Small intestine (tissue), 16 donors: ENCODE measurements at places on chromosomes 3 and 15. TPM values are rescaled to one million over a fixed set of nuclear protein-coding genes. Genes with fewer than 3 reads are reported as not detected.

Gene NDN
- 37.4 TPM for polyA plus RNA-seq

Gene CCR8
- not detected for polyA plus RNA-seq

Gene ITIH4
- 4.9 TPM for polyA plus RNA-seq

Gene ROPN1
- polyA plus RNA-seq: not detected

Gene CDCP1
- 8.5 TPM for polyA plus RNA-seq

Gene CCNDBP1
- 68.7 TPM for polyA plus RNA-seq

Gene VPS18
- 20.2 TPM for polyA plus RNA-seq

Gene SIDT1
- polyA plus RNA-seq: 10.5 TPM

Gene CIDEC
- 557 TPM for polyA plus RNA-seq

Gene CSK
- 59.0 TPM for polyA plus RNA-seq

Gene CACNA2D3
- polyA plus RNA-seq: not detected

Gene TRIM71
- not detected for polyA plus RNA-seq

Gene GOLGA8H
- polyA plus RNA-seq: 0.24 TPM

DNA sequence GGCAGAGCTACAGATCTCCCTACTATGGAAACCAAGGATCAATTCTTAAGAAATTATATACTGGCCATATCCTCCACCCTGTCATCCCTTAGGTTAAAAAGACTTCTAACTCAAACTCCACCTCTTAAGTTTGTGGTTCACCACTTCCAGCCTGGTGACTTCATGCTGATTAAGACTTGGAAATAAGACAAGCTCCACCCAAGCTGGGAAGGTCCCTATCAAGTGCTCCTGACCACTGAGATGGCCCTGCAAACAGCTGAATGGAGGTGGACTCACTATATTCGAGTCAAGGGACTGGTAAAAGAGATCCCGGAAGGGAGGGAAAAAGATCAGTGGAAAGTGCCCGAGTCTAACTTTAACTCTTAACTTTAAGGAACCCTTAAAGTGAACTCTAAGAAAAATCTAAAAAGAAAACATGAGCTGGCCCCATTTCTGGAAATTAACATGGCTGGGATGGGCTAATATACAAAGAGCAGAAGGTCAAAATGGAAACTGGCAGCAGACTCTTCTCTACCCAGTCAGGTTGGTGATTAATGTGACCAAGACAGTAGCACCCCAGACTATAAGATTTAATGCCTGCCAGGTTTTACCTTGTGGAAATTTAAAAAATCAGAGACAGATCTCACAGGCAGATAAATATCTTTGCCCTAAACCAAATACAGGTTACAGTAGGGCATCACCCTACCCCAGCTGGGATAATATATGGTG is 43.9 kb downstream of the PPCDC start:
- H3K4me3 ChIP-seq: no peak overlapping the region
- no peak overlapping the region for H3K27ac ChIP-seq
- peaks cover 3% of the 10 kb centered on the region for H3K36me3 ChIP-seq
- no peaks in the 10 kb centered on the region for H3K27me3 ChIP-seq

- no peaks in the 10 kb centered on the region for H3K27me3 ChIP-seq
- H3K36me3 ChIP-seq: no peaks in the 10 kb centered on the region
- no peak for DNase-seq
- H3K4me1 ChIP-seq: no peaks in the 10 kb centered on the region
- no peak overlapping the region for H3K4me3 ChIP-seq
Observed at GRCh38 chr15:49093252-49094105, 47.2 kb upstream of the SECISBP2L start.

- H3K27ac ChIP-seq: no peak overlapping the region
- no peaks in the 10 kb centered on the region for H3K36me3 ChIP-seq
- no peak for DNase-seq
- H3K27me3 ChIP-seq: no peaks in the 10 kb centered on the region
Observed at GRCh38 chr3:131907796-131908195, 127.0 kb downstream of the CPNE4 start.

- no peak overlapping the region for H3K27ac ChIP-seq
Observed at GRCh38 chr3:10437272-10437994, 68.0 kb downstream of the ATP2B2 start.

- no peaks in the 10 kb centered on the region for H3K36me3 ChIP-seq
- no peak for DNase-seq
- no peaks in the 10 kb centered on the region for H3K4me1 ChIP-seq
- H3K27me3 ChIP-seq: no peaks in the 10 kb centered on the region
Observed at GRCh38 chr3:115695090-115695489, 71.8 kb downstream of the GAP43 start.

GRCh38 chr3:37210230-37210629 is 35.8 kb upstream of the LRRFIP2 start:
- no peak overlapping the region for H3K4me3 ChIP-seq
- no peaks in the 10 kb centered on the region for H3K36me3 ChIP-seq

DNA sequence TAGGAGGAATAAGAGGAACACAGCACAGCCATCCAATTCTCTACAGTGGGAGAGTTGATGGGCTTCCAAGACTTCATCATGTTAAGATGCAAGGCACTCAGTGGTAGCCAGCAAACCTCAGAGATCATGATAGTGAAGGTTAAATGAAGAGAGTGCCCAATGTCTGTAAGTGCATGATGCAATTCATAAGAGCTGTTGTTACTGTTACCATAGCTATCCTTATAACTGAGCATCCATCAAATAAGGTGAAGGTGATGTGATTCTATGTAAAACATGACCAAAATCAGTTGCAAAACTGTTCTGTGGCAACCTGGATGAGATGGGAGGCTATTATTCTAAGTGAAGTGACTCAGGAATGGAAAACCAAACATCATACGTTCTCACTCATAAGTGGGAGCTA is 289.7 kb downstream of the MAGI1 start:
- H3K4me1 ChIP-seq: no peaks in the 10 kb centered on the region
- H3K36me3 ChIP-seq: no peaks in the 10 kb centered on the region
- H3K27me3 ChIP-seq: no peaks in the 10 kb centered on the region
- H3K27ac ChIP-seq: no peak overlapping the region
- no peak overlapping the region for H3K4me3 ChIP-seq

GRCh38 chr3:5194801-5195509 is 7.4 kb downstream of the EDEM1 start:
- H3K4me1 ChIP-seq: no peaks in the 10 kb centered on the region
- H3K27me3 ChIP-seq: no peaks in the 10 kb centered on the region
- H3K4me3 ChIP-seq: no peak overlapping the region
- peaks cover 20% of the 10 kb centered on the region for H3K36me3 ChIP-seq
- peak; percentile 63 for DNase-seq
- no peak overlapping the region for H3K27ac ChIP-seq

- no peaks in the 10 kb centered on the region for H3K4me1 ChIP-seq
- no peak overlapping the region for H3K27ac ChIP-seq
- DNase-seq: no peak
- H3K36me3 ChIP-seq: peaks cover 84% of the 10 kb centered on the region
Observed at GRCh38 chr3:123152687-123153086, 49.1 kb upstream of the SEC22A start.

DNA sequence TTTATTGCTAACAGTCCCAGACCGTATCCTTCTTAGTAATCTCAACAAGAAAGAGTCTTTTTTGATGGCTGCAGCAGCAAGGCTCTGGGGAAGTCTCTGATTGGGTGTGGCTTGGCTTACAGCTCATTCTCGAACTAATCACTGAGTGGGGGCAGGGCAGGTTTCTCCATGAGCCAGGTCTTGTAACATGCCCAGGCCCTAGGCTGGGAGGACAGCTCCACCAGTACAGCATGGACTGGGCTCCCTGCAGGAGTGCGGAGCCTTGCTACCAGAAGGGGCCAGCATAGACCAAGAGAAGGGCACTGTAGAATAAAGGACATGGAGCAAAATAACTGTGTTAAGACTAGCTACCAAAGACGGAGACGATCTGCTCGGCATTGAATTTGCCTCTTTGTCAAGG is 7.2 kb downstream of the CD276 start:
- peak; percentile 65 for DNase-seq
- no peaks in the 10 kb centered on the region for H3K27me3 ChIP-seq
- peaks cover 8% of the 10 kb centered on the region for H3K4me1 ChIP-seq

- H3K4me3 ChIP-seq: no peak overlapping the region
- peak overlapping the region; percentile 50 for H3K27ac ChIP-seq
- H3K27me3 ChIP-seq: peaks cover 34% of the 10 kb centered on the region
- peak; percentile 58 for DNase-seq
- H3K4me1 ChIP-seq: no peaks in the 10 kb centered on the region
- no peaks in the 10 kb centered on the region for H3K36me3 ChIP-seq
Observed at GRCh38 chr3:62873761-62874710, 1.2 kb downstream of the CADPS start.

DNA sequence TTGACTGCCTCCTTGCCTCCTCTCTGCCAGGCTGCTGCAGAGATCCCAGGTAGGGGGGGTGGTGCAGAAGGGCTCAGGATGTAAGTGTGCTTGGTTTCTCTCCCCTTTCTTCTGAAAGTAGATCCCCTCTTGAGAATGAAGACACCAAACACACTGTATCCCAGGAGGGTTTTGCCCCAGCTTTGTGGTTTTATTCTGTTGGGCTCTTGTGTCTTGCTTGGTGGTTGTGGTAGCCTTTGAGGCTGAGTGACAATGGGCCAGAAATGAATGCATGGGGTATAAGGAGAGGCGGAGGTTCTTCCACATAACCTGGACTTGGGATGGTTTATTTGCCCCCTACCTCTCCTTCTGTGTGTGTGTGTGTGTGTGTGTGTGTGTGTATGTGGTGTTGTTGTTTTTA is 5.7 kb downstream of the PDIA5 start:
- H3K27ac ChIP-seq: peak overlapping the region; percentile 8
- H3K36me3 ChIP-seq: peaks cover 5% of the 10 kb centered on the region
- DNase-seq: no peak
- no peak overlapping the region for H3K4me3 ChIP-seq
- peaks cover 13% of the 10 kb centered on the region for H3K4me1 ChIP-seq
- no peaks in the 10 kb centered on the region for H3K27me3 ChIP-seq

DNA sequence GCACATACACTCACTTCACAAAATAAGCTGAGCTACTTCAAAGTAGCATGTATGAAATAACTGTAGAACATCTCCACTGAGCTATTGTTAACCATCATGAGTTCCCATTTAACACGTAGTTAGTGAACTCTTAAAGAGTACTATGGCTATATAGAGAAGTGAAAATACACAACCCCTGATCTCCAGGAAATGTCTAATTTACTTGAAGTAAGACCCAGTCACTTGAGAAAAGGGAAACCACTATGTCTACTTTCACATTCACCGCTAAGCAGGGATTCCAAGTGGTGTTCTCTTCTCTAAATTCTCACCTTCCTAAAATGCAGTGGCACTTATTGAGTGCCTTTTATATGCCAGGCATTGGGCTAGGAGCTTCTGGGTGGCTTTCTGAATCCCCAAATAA is 35.0 kb upstream of the COLQ start:
- DNase-seq: peak; percentile 25
- peaks cover 6% of the 10 kb centered on the region for H3K4me1 ChIP-seq
- H3K27me3 ChIP-seq: no peaks in the 10 kb centered on the region

DNA sequence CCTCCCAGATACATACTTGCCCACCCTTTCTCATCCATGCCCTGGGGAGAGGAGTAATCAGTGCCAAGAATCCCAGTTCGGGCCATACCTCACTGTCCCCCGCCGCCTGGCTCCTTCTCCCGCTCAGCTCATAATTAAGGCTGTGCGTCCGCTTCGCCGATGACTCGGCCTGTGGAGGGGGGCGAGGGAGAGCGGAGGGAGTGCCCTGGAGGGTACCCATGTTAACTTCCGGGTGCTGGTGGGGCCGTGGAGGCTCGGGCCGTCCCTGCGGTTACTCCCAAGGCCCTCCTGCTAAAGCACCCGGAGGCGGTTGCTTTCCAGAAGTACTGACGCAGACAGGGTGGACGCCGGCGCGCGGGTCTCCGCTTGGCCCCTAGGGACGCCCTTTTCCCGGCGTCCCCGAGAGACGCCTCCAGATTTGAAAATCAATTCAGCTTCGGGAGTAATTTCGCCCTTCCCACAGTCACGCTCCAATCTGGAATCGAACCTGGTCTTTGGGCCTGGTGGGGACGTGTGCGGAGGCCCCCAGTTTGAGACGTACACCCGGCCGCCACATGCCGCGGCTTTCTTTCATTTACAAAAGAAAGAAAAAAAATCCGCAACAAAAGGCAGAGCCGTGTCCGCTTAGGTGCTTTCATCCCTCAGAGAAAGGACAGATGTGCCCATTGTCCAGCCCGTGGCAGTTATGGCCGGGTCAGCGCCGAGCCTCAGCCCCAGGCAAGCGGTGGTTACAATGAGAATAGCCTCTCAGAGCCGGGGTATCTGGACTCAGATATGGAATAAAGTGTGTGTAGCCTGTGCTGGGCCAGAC is 1.0 kb upstream of the ONECUT1 start:
- H3K27ac ChIP-seq: no peak overlapping the region
- H3K4me1 ChIP-seq: no peaks in the 10 kb centered on the region
- DNase-seq: no peak
- H3K4me3 ChIP-seq: no peak overlapping the region
- peaks cover 70% of the 10 kb centered on the region for H3K27me3 ChIP-seq

DNA sequence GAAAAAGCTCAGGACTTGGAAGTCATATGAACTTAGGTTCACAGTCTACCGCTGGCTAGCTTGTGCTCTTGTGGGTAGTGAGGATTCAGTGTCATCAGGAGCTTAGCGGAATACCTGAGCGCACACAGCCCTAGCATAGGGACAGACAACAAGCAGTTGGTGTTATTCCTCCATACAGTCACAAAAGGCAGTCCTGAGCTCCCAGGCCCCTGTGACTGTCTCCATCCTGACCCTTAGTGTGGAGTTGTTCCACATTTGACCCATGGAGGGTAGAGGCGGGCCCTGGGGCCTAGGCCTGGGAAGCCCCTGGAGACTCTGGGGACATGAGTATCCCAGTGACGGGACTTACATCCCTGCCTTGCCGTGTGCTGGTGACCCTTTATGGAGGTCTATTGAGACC is 131.5 kb upstream of the PLXNA1 start:
- H3K27me3 ChIP-seq: no peaks in the 10 kb centered on the region
- no peak overlapping the region for H3K4me3 ChIP-seq
- no peaks in the 10 kb centered on the region for H3K36me3 ChIP-seq
- H3K4me1 ChIP-seq: no peaks in the 10 kb centered on the region
- no peak for DNase-seq
- no peak overlapping the region for H3K27ac ChIP-seq

DNA sequence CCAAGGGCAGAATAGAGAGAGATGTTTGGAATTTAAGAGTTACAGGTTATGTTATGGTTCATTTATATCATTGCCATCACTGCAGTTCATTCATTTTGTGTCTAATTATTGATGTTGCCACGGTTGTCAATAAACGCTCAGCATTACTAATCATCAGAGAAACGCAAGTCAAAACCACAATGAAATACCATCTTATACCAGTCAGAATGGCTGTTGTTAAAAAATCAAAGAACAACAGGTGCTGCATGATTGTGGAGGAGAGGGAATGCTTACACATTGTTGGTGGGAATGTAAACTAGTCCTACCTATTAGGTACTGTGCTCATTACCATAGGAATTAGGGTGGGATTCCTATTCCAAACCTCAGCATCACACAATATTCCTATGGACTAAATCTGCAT is 350.5 kb downstream of the TIGIT start:
- H3K27ac ChIP-seq: no peak overlapping the region
- H3K36me3 ChIP-seq: no peaks in the 10 kb centered on the region
- no peaks in the 10 kb centered on the region for H3K4me1 ChIP-seq
- no peak for DNase-seq
- H3K4me3 ChIP-seq: no peak overlapping the region
- no peaks in the 10 kb centered on the region for H3K27me3 ChIP-seq

DNA sequence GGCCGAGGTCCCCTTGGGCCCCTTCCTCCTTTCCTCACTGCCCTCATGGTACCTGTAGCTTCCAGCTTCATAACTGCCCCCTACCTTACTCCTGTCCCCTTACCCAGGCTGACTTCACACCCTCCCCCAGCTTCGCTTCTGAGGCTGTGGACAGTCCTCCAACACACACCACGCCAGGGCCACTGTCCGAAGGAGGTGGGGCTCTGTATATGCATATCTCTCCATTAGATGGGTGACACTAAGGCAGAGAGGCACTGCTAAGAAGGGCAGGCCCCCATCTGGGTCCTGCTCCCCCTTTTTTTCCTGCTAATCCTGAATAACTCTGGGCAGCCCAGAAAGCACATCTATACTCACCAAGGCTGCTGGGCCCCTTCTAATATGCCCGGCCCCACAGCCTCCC is 1.0 kb upstream of the COL7A1 start:
- no peak for DNase-seq
- peak overlapping the region; percentile 22 for H3K27ac ChIP-seq
- H3K4me1 ChIP-seq: no peaks in the 10 kb centered on the region
- H3K36me3 ChIP-seq: peaks cover 5% of the 10 kb centered on the region
- peaks cover 6% of the 10 kb centered on the region for H3K27me3 ChIP-seq
